Stimulated activated CD8-positive, alpha-beta memory T cell treated with anti-CD3 and anti-CD28 coated beads, Interleukin-4, amount 100 ng/mL, for 1 hour (primary cell): ENCODE measurements at places on chromosomes 11 and 22.

- no peak for DNase-seq
These were observed 1.5 kb downstream of the GLB1L2 start for GRCh38 chr11:134333312-134333711.

DNA sequence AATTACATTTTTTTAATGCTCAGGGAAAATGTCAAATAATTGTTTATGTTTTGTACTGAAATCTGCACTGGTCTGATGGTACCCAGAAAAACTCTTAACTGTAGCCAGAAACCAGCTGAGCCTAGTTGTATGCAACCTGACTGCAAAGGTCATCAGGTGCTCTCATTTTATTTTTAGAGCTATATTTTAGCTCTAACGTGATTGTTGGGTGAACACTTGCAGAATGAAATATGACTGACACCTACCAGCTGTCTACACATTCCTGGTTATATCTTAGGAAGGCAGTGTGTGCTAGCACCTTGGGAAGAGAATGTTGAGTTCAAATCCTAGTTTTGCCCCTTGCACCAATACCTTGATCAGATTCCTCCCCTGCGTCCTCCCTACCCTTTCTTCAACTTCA lies 23.6 kb downstream of the PTPRJ start:
- DNase-seq: no peak

DNA sequence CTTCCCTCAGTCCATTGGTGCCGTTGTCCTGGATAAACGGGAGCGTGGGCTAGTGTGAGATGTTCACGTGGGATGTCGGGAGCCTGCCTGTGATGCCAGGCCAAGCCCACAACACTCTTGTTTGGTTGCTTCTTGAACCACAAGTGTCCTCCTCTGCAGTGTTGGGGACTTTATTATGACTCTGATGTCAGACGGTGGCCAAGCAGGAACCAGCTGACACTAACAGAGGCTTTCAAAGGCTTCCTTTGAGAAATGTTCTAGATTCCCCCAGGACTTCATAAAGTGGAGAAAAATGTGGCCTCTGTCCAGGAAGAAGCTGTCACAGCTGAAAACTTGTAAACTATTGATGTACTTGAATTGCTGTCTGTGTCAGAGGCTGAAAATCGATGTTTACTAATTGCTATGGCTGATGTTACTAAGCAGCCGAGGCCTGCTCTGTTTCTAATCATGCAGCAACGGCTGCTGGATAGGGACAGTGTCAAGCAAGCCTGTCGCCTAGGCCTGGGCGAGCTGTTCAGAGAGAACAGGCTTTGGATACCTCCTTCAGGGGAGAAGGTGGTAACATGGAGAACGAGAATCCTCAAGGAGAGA lies 131.7 kb downstream of the TBC1D22A start:
- DNase-seq: no peak

DNA sequence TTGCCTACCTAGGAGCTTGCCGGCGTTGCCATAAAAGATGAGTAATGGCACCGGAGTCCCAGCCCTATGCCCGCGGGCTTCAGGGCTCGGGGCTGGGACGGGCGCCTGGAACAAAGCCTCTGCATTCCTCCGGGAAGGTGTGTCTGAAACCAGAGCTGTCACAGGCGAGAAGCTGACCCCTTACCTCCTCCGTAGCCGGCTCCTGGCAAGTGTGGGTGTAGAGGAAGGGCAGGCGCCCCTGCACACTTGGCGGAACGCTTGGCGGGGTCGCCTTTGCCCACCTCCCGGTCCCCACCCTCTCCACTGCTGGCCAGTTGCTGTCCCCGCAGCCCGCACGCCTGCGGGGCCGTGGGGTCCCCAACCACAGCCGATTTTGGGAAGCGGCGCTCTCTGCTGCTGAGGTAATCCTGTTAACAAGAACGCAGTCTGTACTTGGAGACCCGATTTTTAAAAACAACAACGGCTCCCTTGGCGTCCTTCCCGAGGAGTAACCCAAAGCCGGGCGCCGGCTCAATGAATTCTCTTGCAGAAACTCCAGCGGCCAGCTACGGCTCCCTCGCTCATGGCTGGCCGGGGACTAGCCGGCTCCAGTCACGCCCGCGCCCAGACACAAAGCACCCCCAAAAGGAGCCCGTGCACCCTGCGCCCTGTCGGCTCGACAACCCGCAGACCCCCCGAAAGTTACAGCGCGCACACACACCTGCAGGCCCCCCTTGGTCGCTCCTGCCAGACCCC lies 89.2 kb downstream of the PLEKHA7 start:
- no peak for DNase-seq

GRCh38 chr22:44543362-44543761 lies 45.3 kb upstream of the RTL6 start:
- no peak for DNase-seq

DNA sequence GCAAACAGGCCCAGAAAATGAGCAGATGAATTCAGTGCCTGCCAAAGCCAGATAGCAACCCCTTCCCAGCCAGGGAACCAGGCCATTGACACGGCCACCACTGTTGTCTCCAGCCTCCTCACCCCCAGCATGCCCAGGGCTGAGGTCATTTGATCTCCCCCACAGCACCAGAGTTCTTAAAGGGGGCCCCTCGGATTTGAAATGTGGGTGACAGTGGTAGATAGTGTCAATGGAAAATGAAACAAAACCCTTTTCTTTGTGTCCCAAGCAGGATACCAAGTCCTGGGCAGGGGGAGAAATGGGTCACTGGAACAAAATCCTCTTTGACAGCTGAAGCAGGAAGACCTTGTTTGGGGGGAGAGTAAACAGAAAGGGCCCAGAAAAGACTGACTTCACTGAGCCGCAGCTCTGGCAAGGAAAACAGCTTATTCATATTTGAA lies 14.3 kb upstream of the ACCSL start:
- no peak for DNase-seq

GRCh38 chr11:22627421-22627820 lies 1.8 kb upstream of the FANCF start:
- no peak for DNase-seq

- DNase-seq: no peak
These were observed 62.1 kb downstream of the C22orf31 start for GRCh38 chr22:28999510-28999909.

GRCh38 chr22:45991098-45991497 lies 14.1 kb upstream of the WNT7B start:
- DNase-seq: no peak

- no peak for DNase-seq
These were observed 20.9 kb upstream of the TMEM191C start for GRCh38 chr22:21446128-21446826.

GRCh38 chr11:2835296-2835695 lies 50.3 kb downstream of the CDKN1C start:
- no peak for DNase-seq

DNA sequence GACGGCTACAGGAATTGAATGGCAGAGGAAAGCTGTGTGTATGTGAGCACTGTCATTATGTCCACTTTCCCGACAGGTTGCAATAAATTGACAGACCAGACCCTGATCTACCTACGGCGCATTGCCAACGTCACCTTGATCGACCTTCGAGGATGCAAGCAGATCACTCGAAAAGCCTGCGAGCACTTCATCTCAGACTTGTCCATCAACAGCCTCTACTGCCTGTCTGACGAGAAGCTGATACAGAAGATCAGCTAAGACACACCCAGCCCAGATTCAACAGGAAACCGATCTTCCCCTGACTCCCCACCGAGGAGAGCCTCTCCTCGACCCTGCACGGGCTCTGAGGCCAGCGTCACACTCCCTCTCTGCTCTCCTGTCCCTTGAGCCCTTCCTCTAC lies 11.5 kb upstream of the GRK2 start:
- DNase-seq: no peak

DNA sequence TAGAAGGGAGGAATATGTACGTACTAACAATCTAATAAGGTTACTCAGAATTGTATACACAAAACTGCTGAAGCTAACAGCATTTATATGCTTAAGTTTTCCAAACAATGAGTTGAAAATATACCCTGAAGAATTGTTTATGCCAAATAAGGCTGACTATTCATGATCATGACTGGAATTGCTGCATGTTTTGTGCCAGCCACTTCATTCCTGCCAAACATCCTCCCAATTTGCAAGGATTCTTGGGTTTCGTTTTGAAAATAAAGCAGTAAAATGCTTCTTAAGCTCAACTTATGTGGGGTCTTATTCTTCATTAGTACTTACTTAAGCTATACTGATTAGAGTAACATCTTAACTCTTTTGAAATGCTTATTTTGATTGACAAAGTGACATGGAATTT lies 149.0 kb downstream of the SPON1 start:
- no peak for DNase-seq

- DNase-seq: no peak
These were observed 45.0 kb downstream of the LARGE1 start for GRCh38 chr22:33875316-33875715.
